ENCODE measurements at places on chromosomes 13 and 19.

DNA sequence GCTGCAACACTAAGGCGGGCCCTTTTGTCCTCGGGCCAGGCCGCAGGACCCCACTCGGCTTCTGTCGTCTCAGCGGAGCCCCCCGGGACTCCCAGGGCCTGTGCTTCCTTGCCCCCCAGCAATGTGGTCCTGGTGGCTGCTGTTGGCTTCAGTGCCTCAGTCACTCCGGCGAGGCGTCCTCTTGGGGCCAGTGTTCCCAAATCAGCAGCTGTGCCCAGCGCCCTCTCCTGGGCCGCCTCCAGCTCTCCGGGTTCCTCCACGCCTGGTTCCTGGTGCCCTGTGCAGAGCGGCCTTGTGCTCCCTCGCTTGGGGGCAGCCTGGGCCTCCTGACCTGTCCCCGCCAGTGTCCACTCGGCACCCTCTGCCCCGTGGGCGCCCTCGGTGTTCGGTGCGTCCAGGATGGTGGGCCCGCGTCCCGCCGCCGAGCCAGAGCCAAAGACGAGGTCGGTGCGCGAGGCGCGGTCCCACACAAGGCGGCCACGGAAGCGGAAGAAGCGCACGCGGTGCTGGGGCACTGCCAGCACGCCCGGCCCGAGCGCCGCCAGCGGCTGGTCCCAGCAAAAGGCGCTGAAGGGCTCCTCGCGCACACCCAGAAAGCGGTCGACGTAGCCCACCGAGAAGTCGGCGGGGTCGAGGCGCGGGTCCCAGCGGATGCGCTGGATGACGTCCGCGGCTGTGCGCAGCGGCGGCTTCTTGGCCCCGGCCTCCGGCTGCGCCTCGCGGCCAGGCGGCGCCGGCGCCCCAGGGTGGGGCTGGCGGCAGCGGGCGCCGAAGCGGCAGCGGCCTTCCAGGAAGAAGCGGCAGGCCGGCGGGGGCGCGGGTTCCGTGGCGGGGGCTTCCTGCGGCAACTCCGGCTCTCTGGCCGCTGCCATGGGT, 685 bp downstream of the LENG9 start:
- peak; percentile 39 for DNase-seq

DNA sequence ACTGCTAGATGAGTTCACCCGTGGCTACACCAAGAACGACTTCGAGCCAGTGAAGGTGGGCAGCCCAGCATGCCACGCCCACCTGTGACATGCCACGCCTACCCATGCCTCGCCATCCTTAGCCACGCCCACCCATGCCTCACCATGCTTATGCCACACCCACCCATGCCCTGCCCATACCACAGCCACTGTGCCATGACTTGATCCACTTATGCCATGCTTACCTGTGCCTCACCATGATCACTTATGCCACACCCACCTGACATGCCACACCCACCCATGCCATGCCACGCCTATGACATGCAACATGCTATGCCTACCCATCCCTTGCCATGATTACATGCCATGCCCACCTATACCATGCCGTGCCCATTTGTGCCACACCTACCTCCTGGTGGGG, 12.9 kb upstream of the USE1 start:
- no peak for DNase-seq

DNA sequence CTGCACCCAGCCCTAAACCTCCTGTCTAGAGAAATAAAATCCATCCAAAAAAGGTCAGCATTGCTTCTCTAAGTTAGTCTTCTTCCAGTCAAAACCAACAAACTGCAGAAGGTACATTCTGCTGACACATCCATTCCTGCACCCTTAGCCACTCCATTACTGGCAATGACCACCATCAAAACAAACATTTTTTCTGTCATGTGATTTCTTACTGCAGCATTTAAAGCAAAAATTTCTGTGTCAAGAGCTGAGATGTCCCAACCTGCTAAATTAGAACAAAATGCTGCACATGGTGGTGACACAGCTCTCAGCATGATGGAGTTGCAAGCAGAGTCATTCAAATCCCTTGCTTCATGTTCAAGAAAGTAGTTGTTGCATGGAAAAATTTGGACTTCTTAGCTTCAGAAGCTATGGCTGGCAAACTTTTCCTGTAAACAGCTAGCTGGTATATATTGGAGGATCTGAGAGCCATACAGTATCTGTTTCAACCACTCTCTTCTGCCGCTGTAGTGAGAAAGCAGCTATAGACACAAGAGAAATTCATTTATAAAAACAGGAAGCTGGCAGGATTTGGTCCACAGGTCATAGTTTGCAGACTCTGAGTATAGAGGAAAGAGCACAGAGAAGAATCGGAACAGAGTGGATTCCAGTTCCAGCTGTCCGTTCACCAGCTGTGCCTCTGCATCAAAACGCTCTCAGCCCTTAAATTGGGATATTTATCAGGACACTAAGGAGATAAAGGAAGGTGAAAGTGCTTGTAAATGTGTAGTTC, 17.4 kb downstream of the RUBCNL start:
- DNase-seq, result no peak

- no peak for DNase-seq
Measured at GRCh38 chr13:83007226-83007625, 875.0 kb downstream of the SLITRK1 start.

- DNase-seq, result no peak
Measured at GRCh38 chr13:40986101-40986856, 32.8 kb downstream of the ELF1 start.

- no peak for DNase-seq
Measured at GRCh38 chr13:73187106-73187505, 128.3 kb downstream of the KLF5 start.

DNA sequence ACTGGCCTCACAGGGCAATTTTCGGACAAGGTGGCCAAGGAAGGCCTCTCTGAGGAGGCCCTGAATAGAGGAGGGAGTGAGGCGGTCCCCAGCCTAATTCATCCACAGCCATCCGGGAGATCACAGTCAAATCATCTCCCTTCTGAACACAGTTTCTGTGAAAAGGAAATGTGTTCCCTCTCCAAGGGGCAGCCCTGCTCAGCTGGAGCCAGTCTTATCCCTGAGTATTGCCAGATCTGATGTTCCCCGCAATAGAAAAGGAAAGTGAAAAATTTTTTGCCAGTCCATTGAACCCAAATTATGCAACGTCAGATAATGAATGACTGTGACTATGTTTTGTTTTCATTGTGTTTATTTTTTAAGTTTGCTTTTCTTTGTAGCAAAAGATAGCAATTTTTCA, 125.9 kb downstream of the SIPA1L3 start:
- no peak for DNase-seq

DNA sequence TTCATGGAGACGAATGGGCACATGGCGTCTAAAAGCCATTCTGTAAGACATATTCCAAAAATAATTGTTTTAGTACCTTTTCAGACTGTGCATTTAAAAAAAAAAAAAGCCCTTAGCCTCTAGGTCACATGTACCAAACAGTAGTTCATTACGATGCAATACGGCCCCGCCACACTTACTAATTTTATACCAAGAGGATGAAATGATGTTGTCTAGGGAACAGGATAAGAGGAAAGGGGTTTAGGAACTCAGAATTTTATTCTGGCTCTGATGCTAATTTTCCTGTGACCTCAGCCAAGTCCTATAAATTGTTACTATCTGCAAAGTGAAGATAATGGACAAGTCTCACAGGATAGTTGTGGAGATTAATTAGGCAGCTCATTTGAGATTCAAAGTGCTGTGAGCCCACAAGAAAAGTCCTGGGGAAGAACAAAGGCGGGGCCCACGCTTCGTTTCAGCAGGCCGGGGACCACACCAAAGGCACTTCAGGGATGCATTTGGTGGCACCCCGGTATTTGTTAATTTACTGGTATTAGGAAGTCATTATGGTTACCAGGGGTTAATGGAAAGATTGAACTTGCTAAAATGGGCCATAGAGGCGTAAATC, 511.1 kb downstream of the IRS2 start:
- DNase-seq, result no peak

DNA sequence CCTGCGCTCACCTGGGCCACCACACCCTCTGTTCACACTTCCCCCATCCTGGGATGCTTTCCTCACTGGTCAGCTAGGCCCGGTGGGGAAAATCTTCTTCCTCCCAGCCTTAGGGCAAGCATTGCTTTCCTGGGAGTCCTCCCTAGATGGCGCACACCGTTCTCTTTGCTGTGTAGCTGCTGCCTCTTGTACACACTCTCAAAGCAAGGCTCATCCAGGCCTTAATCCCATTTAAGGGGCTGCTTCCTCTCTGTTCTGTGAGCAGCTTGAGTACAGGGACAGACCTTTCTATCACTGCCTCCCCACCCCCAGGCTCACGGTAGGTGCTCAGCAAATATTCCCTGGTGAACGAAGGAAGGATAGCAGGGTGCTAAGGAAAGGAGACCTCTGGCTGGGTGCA, 11.1 kb downstream of the SLC7A10 start:
- DNase-seq, result no peak

Measured in activated T-helper 1 cell treated with anti-CD3 and anti-CD28 coated beads, Interleukin-2, amount 50 U/mL, for 16 hours (primary cell).